Forelimb muscle (tissue), 1 donor: ENCODE measurements at places on chromosomes 7 and 10. TPM values are rescaled to one million over a fixed set of nuclear protein-coding genes. Genes with fewer than 3 reads are reported as not detected.

DNA sequence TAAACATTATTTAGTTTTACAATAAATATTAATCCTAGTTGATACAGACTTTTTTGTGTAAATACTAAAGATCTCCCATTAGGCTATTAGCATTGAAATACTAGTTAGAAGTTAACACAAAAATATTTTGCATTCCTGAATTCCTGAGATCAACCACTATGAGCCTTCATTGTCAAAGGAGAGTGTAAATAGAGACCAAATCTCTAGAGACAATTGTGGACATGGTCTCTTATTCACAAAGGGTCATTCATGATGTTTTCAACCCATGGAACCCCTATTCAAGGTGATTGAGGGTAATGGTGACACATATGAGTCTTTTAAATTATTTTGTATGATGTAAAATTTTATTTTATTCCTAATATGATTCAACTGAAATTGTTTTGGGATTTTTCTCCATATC is 1454.8 kb upstream of the LRRTM3 start:
- DNase-seq, result no peak

NRCAM gene
- 34.9 TPM for polyA plus RNA-seq

FAM221A gene
- polyA plus RNA-seq, result 2.4 TPM

DNA sequence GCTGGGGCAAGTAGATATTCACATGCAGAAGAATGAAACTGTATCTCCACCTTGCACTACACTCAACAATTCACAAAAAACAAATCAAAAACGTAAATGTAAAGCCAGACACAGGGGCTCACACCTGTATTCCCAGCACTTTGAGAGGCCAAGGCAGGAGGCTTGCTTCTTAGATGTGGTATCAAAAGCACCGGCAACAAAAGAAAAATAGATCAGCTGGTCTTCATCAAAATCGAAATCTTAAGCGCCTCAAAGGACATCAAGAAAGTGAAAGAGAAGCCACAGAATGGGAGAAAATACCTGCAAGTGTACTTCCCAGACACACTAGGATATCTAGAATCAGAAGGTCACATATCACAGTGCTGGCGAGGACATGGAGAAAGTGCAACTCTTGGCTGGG is 31.3 kb downstream of the GPER1 start:
- no peak for DNase-seq

DNA sequence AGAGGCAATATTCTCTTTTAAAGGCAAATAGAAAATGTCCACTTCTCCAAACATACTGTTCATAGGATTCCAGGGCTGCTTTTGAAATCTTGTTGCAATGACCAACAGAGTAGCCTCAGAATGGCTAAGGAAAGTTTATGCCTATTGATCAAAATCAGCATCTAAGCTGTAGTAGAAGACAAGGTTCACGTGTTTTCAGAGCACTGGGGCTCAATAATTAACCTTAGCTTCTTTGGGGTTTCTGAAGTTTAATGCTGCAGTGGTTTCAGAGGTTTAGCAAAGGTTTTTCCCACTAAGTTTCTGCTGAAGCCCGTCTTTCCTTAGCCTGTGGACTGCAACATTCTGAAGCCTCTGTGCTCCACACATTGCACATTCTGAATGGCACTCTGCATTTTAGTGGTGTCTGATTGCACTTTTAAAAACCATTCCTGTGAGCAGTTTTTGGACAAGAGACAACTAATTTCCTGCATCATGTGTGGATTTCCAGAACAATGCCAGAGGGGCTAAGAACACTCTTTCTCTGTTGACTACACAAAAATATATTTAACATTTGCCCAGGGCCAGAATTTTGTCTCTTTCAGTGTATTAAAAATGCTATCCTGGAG is 342.5 kb downstream of the PTEN start:
- no peak for DNase-seq

DNA sequence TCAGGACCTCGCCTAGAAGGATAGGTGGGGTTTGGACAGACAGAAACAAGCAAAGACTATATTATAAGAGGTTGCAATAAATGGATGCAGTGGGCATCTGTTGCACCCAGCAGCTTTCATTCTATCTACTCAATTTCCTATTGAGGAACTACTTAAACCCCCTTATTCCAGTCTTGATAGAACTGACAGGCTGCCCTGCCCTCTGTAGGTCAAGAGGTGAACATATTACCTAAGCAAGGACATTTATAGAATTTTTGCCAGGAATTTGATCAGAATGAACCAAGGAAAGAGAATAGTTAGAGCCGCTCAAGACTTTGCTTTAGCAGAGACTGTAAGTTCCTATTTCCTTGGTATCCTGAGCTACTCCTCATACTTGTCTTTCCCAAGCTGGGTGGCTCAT is 9.5 kb downstream of the VTI1A start:
- no peak for DNase-seq

FAM171A1 gene
- polyA plus RNA-seq, result 27.2 TPM

SEMA3E gene
- 1.6 TPM for polyA plus RNA-seq

DNA sequence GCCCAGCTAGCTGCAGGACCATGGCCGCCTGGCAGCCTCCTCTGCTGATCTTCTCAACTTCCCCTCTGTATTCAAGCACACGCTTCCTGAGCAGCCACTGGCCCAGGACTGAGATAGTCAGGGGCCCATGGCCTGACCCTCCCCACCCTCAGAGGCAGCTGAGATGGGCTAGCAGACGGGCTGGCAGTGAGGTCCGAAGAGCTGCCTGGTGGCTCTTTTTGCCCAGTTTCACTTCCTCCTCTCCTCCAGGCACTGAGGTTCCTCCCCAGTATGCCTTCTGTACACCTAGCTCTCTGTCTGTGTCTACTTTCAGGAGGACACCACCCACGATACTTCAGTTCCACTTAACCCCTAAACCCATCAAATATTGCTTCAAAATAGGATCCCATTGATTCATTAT is 395.6 kb downstream of the TNS3 start:
- DNase-seq, result no peak

SPRN gene
- 4.1 TPM for polyA plus RNA-seq

GRCh38 chr10:49107887-49108267 is 7.4 kb downstream of the VSTM4 start:
- DNase-seq, result no peak

DNA sequence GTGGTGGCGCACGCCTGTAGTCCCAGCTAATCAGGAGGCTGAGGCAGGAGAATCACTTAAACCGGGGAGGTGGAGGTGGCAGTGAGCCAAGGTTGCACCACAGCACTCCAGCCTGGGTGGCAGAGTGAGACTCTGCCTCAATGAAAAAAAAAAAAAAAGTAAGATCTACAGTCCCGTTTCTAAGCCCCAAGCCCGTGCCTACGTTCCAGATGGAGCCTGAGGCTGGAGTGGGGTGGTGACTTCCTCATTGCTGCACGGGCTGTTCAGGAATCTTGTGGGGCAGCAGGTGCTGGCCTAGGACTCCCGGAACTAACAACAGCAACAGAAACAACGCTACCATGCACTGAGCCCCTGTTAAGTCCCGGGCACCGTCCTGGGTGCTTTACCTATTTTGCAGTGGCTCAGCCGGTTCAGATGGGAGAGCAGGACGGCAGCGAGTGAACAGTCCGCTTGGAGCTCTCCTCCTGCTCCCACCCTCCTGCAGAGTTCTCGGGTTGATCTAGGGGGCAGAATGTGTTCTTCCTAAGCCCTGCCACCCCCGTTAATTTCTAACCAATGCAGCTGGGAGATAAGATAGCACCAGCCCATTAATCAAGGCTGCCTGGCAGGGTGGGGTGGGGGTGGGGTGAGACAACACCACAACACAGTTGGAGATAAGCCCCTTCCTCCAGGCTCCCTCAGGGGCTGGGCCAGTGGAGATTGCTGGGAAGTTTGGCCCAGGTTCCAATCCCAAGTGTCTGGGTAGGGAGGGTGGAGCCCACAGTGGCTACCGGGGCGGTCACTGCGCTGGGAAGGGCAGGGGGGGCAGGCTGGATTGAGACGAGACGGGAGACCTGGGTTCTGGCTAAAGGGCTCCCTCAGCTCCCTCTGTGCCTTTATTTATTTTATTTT is 17.0 kb upstream of the SFRP5 start:
- DNase-seq, result no peak

DNA sequence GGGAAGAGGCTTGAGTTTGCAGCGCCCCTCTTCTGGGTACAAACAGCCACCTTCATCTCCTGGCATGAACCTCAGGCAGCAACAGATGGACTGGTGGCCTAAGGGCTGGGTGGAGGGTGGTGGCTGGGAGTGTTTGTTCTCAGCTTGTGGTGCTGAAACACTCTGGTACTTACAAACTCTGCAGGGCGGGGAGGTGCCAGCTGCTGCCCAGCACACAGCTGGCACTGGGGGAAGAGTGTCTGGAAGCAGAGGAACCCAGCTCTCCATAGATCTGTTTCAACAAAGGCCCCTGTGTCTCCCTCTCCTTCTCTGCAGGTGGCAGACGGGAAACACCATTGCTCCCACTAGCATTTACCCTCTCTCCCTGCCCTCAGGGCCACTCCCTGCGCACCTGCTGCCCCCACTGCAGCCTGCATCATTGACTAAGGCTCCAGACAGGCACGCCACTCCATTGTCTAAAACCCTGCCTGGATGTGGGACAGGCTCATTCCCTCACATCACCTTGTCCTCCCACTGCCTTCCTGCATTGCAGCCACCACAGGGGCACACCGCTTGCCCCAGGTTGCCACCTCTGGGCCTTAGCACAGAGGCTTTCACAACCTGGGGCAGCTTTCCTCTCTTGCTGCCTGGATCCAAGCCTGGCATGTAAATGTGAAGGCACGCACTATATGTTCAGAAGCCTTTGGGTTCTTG is 6.5 kb downstream of the ARHGAP22 start:
- DNase-seq, result no peak
